Neuronal stem cell (in vitro differentiated cells): ENCODE measurements at places on chromosomes 7 and 10.

- no peak for DNase-seq
These were observed 1109.8 kb upstream of the AUTS2 start for GRCh38 chr7:68488341-68489060.

GRCh38 chr10:63671317-63671937 lies 150.2 kb downstream of the REEP3 start:
- no peak for DNase-seq

- DNase-seq, result no peak
These were observed 8.7 kb downstream of the GPR146 start for GRCh38 chr7:1053002-1053411.

- DNase-seq, result no peak
These were observed 322.5 kb upstream of the ZMIZ1 start for GRCh38 chr10:78746155-78746763.

DNA sequence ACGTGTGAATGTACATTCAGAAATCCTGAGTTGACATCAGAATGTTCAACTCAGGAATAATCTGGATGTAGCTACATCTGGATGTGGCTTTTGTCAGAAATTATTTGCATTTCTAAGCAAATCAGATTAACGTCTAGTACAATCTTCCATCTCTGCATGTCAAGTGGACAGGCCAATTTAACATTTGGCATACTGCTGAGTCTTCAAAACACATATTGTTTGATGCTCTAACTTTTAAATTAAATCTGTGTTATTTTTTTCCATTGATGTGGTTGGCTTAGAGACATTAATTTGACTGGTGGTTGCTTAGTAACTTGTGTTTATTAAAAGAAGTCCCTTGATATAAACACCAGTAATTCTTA lies 3.4 kb downstream of the STAMBPL1 start:
- no peak for DNase-seq

DNA sequence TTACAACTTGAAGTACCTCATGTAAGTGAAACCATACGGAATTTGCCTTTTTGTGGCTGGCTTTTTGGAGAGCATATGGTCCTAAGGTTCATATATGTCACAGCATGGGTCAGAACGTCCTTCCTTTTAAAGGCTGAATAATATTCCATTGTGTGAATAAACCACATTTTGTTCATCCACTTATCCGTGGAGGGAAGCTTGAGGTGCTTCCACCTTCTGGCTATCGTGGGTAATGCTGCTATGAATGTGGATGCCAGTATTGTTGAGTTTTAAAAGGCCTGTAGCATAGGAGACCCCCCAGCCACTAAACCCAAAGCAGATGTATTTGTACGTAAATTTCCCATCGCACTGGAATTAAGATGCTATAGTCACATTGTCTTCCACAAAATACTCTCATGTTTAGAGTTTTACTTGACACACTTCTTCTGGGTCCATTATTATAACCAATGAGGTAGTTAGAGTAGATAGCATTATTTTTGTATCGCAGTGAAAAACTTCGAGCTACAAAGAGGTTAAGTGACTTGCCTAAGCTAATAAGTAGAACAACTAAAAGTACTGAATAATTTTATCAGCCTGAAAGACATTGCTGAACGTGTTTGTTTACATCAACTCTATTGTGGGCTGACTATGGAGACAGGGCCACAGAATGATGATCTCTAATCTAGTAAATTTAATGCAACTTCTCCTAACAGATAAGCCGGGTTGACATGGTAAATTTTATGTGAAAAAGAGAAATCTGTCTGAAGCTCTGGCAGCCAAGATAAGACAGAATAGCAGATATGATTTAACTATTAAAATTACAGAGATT lies 183.0 kb upstream of the CTBP2 start:
- DNase-seq, result peak; percentile 3

DNA sequence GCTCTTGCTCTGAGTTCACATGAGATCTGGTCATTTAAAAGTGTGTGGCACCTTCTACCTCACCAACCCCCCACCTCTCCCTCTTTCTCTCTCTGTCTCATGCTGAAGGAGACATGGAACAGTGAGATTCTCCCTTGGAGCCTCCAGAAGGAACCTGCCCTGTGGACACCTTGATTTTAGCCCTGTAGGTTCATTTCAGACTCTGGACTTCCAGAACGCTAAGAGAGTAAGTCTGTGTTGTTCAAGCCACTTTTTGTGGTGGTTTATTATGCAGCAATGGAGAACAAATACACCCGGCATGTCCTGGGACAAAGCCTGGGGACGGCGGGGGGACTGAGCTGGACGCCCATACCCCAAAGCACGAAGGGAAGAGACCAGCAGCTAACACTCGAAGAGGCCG lies 20.7 kb upstream of the GIMAP8 start:
- no peak for DNase-seq

DNA sequence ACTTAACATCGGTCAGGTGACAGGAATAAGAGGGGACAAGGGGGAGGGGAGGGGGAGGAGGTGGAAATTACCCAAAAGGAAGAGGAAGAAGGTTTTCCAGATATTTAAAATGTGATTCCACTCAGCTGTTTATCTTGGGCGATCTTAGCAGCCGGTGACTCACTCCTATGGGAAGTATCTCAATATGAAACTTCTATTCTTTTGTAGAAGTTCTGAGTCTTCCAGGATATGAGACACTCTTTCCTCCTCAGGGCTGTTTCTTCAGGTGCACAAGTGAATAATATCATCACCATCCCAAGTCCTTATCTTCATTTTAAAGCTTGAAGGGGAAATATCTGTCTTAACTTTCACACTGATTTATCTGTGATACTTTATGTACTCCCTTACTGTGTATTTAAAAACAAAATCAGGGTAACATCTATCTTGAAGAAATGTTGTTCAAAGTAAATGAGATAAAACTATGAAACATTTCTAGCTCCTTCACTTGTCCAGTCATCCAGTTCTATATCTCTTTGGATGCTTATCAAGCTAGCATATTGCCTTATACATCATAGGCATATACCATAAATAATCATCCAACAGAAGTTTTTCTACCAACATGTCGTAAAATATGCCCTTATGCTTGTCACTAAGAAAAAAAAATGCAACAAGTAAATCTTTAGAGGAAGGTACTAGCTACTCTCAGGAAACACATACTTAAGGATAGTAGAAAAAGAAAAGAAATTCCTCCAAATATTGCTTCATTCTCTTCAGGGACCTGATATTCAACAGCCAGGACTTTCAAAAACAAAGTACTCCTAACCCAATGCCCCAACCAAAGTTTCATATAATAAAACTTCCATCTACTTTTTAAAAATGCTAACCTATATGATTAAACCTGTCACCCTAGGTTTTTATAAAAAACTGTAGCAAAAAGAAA lies 13.7 kb downstream of the DOCK4 start:
- DNase-seq, result no peak

GRCh38 chr7:17446340-17446739 lies 147.9 kb downstream of the AHR start:
- no peak for DNase-seq

GRCh38 chr7:30650421-30650808 lies 31.8 kb downstream of the CRHR2 start:
- DNase-seq, result no peak

GRCh38 chr10:68878496-68878895 lies 22.6 kb upstream of the DDX50 start:
- DNase-seq, result no peak

DNA sequence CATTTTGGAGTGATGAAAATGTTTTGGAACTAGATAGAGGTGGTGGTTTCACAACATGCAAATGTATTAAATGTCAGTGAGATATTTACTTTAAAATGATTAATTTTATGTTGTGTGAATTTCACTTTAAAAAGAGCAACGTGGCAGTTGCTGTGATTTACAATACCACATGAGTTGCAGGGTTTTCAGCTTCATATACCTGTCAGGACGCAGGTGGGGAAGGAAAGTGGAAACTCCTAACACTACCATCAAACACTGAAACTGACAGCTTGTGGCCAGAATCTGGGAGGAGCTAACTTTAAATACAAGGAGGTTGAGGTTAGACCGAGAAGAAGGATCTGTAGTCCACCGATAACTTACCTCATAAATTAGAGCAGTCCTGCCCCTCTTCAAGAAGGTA lies 168.9 kb upstream of the TMEM72 start:
- DNase-seq, result no peak

- DNase-seq, result no peak
These were observed 40.9 kb upstream of the ELAPOR2 start for GRCh38 chr7:87100326-87100725.

DNA sequence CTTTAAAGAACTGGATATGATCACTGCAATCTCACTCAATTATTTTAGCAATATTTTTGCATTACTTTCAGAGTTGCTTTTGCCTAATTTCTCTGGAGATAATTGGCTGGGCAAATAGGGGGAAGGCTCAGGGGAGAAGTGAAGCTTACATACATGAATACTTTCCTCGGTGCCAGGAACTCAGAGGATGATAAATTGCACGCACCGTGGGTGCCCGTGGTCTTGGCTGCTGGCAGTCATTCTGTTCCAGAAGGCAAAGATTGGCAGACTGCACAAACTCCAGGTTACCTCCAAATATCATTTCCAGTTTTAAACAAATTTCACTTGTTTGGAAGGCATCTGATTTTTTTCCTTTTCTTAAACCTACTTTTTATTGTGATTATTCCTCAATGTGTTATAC lies 197.8 kb upstream of the TMEM72 start:
- DNase-seq, result no peak

DNA sequence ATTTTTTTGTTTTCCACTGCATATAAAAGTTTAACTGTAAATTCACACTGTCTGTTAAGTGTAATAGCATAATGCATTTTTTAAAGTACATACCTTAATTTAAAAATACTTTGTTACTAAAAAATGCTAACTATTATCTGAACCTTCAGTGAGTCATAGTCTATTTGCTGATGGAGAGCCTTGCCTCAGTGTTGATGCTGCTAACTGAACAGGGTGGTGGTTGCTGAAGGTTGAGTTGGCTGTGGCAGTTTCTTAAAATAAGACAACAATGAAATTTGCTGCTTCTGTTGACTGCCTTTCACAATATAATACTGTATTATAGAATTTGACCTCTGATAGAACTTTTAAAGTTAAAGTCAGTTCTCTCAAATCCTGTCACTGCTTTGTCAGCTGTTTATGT lies 72.3 kb upstream of the GATAD1 start:
- no peak for DNase-seq

GRCh38 chr7:132437730-132438129 lies 138.5 kb downstream of the PLXNA4 start:
- DNase-seq, result no peak

DNA sequence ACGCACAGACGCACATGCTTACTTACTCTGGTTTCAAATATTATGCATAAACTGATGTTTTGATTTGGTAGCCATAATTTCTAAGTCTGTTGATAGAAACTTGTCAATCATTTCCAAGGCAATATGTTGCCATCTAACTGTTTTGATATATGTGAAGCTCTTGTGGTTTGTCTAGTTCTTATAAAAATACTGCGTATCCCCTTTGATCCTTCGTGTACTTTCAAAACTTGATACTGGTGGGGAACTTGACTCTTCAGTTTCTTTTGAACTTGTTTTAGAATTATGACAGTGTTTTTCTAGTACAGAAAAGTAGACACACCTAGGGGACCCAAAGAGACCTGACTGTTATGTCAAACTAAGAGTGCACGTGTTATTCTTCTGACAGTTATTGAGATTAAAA lies 708.0 kb downstream of the LRMDA start:
- DNase-seq, result no peak

GRCh38 chr7:26090927-26091519 lies 61.0 kb upstream of the NFE2L3 start:
- peak; percentile 62 for DNase-seq

DNA sequence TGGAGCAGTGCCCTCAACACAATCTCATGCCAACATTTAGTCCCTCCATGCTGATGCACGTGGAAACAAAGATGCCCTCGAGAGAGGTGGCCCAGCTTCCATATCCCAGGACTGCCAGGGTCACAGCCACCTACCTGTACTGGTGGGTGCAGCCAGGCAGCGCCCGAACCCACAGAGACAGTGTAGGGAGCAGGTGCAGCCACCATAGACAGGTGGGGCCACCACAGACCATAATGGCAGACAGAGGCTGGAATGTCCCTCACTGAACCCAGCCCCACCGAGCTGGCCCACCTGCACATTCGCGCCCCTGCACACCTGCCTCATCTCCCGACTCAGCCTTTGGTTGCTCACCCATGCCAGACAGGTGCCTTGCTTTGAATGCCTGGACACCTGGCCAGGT lies 18.3 kb upstream of the CPXM2 start:
- no peak for DNase-seq
